ENCODE measurements at places on chromosomes 16 and 17. TPM values are rescaled to one million over a fixed set of nuclear protein-coding genes. Genes with fewer than 3 reads are reported as not detected.

The DNASE1L2 gene
- 1.9 TPM for total RNA-seq

The TBC1D3K gene
- not detected for total RNA-seq

The NPIPA2 gene
- total RNA-seq: not detected

The TBX2 gene
- total RNA-seq: 4.0 TPM

The TMEM114 gene
- total RNA-seq: 0.79 TPM

The SOCS1 gene
- total RNA-seq: 1.6 TPM

The ATP1B2 gene
- 46.7 TPM for total RNA-seq

The MBTPS1 gene
- total RNA-seq: 84.3 TPM

The ABCC3 gene
- total RNA-seq: 0.69 TPM

The KRT222 gene
- 5.0 TPM for total RNA-seq

Data from spinal cord (tissue), 10 donors.